ENCODE measurements at places on chromosomes 4 and X.

GRCh38 chr4:118390121-118390520 lies 37.3 kb upstream of the PRSS12 start:
- DNase-seq, result no peak

- DNase-seq, result no peak
These were observed 131.8 kb upstream of the ENPEP start for GRCh38 chr4:110344165-110344564.

DNA sequence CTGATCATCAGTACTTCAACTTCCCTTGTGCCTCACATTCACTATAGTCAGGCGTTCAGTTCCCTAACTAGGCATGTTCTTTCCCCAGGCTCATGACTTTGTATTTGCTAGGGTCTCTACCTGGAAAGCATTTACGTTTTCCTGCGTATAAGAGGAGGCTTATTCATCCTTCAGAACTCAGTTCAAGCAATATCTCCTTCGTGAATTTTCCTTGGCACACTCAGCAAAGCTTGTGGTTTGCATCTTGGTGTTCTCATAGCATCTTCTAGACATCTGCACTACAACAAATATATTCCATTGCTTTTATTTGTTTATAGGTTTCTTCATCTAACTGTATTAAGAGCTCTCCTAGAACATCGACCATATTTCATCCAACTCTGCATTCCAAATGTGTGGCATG lies 2.6 kb downstream of the CXCL6 start:
- DNase-seq, result no peak

DNA sequence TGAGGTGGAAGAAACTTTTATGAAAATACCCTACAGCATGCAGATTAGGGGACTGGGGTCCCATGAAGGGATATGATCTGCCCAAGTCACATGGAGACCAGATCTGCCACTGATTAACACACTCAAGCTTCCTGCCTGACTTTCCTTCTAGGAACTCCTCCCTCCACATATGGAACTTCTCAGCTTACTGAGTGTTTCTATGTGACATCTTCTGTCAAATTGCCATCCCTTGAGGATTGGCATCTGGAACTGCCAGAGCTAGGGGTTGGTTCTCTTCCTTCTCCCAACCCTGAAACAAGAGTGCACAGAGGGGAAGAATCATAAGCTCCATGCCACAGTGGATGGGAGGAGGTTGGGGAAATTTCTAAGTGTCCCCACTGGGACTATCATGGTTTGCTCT lies 150.6 kb upstream of the MBNL3 start:
- DNase-seq, result no peak

DNA sequence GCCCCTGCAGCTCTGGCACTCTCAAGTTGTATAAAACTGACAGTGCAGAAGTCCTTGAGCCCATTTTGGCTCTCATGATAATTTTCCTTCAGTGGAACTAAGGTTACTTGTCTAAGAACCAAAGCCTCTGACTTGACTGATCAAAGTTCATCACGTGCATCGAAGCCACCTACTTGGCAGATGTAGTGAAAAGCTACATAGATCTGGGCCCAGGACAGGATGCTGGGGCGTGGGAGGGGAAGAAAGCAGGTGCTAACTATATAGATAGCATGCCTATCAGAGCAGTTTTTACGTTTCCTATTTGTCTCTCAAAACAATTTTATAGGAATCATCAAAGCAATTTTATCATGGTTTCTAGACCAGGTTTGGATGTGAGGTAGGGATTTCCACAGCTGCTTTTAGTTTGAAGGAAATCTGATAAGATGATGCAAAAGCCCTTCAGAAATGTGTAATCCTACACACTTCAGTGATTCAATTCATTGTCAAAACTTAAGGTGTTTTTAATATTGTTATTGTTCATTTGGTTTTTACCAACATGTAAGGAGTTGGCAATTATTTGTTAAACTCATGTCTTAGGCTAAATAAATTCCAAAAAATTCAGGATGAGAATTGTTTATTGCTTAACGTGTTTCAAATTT lies 1.2 kb upstream of the CD40LG start:
- DNase-seq, result no peak

DNA sequence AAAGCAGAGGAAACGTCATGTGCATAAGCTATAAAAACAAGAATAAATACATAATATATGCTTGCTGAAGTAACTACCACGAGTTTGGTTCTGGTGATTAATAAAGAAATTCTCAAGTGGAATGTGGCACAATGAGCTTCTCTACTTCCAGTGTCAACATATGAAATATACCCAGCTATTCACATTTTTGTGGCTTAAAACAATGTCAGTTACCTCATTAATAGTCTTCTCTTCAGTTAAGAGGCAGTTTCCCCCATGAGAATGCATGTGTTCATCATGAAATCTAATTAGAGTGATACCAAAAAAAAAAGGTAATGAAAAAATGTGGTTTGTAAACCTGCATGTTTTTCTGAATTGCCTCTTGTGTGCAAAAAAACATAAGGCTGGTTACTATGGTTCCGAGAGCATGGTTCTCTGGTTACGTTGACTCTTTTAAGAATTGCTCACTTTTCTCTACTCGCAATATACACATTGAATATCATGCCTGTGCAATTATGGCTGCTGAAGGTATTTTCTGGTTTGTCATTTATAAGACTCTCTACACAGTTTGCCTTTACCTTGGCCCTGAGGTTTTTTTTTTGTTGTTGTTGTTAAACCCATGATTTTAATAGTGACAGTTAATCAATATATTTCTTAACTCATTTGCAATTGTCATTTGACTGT lies 108.2 kb downstream of the PCDH7 start:
- DNase-seq, result no peak

DNA sequence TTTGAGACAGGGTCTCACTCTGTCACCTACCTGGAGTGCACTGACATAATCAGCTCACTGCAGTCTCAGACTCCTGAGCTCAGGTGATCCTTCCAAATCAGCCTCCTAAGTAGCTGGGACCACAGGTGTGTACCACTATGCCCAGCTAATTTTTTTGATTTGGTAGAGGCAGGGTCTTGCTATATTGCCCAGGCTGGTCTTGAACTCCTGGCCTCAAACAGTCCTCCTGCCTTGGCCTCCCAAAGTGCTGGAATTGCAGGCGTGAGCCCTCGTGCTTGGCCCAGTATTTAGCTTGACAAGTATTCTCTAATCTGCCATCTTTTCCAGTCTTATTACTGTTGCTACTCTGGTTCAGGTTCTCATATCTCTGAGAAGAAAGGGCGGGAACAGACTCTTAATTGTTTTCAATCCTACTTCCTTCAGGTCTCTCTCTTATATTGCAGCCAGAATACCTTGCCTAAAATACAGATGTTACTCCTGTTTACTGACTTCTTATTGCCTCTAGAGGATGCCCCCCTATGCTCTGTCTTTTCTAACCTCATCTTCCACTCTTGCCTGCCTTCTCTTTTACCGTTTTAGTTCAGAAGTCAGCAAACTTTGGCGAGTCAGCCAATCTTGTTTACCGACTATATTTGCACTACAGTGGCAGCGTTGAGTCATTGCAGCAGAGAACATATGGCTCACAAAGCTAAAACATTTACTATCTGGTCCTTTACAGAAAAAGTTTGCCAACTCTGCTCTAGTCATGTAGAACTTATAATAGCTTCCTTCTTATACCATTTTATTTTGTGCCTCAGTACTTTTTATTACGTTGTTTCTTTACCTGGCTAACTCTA lies 19.0 kb downstream of the MRPL1 start:
- DNase-seq, result no peak

- DNase-seq, result no peak
These were observed 54.3 kb downstream of the FAT4 start for GRCh38 chr4:125369098-125369497.

DNA sequence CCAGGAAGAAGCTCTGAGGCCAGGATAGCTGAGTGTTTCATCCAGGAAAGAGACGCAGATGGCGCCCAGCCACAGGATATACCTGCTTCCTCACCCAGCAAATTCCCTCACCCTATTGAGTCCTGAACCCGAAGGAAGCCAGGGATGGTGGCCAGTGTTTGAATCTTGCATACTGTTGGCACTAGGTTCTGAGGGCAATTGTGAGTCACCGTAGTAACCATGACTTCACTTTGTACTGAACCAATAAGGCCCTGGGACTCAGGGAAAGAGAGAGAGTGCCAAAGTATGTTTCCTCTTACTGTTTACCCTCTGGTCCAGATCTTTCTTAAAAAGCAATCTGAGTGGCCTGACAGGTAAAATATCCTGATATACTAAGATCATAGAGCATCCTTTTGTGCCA lies 25.6 kb upstream of the SMIM10L2A start:
- DNase-seq, result no peak

GRCh38 chr4:153954654-153955053 lies 165.8 kb upstream of the SFRP2 start:
- DNase-seq, result no peak

- DNase-seq, result no peak
These were observed 6.0 kb upstream of the VGLL1 start for GRCh38 chrX:136525738-136526606.

GRCh38 chr4:76326515-76326914 lies 20.0 kb downstream of the STBD1 start:
- no peak for DNase-seq

GRCh38 chrX:88586317-88586716 lies 160.7 kb upstream of the CPXCR1 start:
- no peak for DNase-seq

DNA sequence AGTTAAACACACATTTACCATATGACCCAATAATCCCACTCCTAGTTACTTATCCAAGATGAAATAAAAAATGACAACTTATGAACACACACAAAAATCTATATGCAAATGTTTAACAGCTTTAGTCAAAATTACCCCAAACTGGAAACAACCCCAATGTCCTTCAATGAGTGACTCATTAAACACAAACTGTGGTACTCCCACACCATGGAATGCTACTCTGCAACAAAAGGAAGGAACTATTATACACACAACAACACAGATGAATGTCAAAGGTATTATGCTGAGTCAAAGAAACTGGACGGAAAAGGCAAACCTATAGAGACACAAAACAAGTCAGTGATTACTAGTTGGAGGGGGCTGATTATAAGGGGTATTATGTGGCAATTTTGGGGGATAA lies 40.5 kb downstream of the MED14 start:
- no peak for DNase-seq

DNA sequence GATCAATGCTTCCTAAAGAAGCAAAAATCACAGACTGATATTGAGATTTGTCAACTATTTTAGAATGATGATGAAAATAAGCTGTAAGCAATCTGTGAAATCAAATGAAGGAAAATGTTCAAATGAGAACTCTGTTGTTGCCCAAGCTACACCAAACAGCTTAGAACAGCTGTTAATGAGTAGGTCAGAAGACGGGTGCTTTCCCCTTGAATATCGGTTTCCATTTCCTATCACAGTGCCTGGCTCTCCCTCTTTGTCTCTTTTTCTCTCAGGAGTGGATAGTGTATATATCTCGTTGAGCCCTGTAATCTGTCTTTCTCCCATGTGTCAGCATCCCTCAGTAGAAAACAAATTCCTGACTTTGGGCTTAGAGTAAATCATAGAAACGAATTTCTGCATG lies 1592.9 kb upstream of the TENM3 start:
- DNase-seq, result no peak

- no peak for DNase-seq
These were observed 74.4 kb upstream of the IRF2 start for GRCh38 chr4:184548648-184549341.

- DNase-seq, result no peak
These were observed 241.9 kb downstream of the SLC39A8 start for GRCh38 chr4:102103368-102103767.

GRCh38 chr4:109809655-109810054 lies 5.9 kb upstream of the GAR1 start:
- DNase-seq, result no peak

DNA sequence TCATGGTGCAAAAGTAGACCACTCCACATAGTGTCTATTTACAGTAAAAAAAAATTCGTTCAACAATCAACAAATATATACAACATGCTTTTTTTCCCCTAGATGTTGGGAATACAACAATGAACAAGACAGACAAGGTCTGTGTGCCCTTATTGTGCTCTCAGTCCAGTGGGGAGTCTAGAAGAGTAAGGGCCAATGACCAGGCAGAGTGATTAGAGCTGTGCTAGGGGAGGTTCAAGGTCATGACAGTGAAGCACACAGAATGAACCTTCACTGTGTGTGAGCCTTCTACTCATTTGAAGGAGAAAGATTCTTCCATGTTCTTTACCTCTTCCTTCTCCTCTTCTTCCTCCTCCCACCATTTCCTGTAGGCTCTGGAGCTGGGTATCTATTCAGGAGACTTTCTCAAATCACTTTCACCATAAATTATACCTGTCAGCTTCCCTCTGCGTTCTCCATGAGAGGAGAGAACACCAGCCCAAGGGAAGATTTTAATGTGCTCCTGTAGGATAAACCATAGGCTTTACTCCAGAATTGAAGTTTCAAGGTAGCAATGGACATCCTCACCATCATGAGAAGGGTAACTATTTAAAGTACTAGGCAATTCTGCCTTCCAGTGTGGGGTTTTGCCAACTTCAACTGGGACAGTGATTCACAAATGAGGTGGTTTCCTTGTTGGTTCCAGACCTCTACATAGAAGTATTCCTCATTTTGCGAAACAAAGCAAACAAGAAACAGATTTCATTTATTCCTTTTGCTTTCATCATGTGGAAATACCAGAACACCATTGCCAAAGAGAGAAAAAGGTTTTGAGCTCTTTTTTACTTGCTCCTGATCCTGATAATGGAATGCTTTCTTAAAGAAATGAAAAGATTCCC lies 246.9 kb upstream of the GPC4 start:
- no peak for DNase-seq

DNA sequence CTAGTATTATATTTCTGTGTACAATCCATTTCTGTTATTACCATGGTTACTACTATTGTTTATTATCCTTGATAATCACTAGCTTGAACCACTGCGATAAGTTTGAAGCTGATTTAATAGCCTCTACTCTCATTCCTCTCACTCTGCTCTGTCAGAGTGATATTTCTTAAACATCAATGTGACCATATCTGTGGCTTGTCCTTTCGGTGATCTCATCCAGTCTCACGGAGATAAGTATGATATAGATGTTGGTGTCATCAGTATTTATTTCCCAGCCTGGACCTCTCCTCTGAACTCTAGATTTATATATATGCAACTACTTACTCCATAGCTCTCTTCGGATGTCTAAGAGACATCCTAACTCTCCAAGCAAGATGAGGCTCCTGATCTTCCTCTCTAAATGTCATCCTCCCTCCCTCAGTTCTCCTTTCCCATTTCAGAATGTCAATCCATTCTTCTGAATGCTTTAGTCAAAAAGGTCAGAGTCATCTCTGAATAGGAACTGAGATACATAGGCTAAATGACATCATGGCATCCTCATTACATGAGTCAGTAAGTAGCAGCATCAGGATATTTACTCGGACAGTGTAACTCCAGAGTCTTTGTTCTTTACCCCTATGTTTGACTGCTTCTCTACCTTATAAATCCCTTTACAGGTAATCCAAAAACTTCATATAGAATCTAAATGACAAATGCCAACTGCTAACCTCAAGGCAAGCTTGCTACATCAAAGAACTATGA lies 129.5 kb downstream of the PACRGL start:
- no peak for DNase-seq

DNA sequence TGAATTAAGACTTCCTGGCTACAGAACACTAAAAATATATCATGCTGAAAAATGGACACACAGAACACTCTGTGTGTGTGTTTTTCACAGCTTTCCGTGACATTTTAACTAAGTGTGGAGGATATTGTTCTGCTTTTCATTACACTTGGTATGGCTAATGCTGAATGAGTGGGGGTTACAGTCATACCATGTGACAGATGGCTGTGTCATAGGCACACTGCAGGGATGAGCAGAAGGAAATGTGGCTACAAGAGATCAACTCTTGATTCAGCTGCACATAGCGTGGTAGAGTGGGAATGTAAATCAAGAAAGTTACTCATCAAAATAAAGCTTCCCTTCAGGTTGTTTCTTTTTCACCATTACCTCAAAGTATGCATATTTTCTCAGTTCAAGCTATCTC lies 669.8 kb downstream of the IQCM start:
- DNase-seq, result no peak

Measured in stimulated activated CD8-positive, alpha-beta memory T cell treated with anti-CD3 and anti-CD28 coated beads, Interleukin-2, amount 100 ng/mL, for 48 hours (primary cell).